ENCODE measurements at places on chromosomes 5 and 9. TPM values are rescaled to one million over a fixed set of nuclear protein-coding genes. Genes with fewer than 3 reads are reported as not detected.

The CAPSL gene
- not detected for total RNA-seq

DNA sequence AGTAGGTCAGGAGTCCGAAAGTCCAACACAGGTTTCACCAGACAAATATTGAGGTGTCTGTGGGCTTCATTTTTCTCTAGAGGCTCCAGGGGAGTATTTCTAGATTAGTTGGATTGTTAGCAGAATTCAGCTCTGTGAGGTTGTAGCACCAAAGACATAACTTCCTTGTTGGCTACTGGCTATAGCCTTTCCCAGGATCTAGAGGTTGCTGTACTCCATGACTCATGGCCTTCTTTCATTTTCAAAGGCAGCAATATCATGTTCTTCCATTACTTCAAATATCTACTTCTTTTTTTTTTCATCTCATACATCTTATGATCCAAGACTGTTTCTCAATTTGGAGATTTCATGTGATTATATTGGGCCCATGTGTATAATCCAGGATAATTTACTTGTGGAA lies 404.0 kb upstream of the FAM174A start:
- no peaks in the 10 kb centered on the region for H3K27me3 ChIP-seq
- H3K36me3 ChIP-seq = no peaks in the 10 kb centered on the region
- H3K4me1 ChIP-seq = no peaks in the 10 kb centered on the region
- H3K4me3 ChIP-seq = no peak overlapping the region

DNA sequence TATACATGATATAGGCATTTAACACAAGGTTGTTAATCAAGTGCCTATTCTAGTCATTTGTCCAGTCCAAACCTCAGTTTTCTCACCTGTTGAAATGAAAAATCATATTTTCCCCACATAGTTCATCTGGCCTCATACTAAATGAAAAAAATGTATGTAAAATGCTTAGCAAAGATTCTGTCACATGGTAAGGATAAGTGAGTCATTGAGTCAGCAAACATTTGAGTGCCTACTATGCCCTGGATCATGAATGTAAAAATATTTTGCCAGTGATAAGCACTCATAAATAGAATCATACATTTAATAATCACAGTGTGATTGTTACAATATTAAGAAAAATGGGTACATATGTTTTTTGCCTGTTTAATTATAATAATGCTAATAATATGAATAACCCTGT lies 181.2 kb upstream of the PAPPA start:
- no peak overlapping the region for H3K27ac ChIP-seq
- H3K36me3 ChIP-seq = no peaks in the 10 kb centered on the region

DNA sequence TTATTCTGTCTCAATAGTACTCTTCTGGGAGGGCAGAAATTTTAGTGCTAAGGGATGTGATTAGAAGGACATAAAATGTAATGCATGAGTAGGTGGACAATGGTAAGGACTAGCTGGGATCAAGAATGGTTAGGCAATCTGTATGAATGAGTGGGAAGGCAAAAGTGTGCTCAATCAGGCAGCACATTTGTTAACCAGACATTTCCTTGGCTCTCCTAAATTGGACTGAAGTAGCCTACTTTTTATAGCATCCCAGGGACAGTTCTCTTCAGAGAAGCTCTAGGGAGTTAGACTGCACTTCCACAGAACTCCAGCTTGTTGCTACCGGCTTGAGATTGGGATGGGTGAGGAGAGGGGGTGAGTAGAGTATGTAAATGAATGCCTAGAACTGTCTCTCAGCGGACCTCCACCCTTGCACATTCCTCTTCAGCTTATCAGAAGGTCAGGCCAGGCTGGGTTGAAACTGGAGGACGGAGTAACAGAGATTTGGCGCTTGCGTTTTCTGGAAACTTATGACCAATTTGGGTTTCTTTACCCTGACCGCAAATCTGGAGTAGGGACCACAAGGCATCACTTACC lies 19.0 kb upstream of the ARL14EPL start:
- H3K4me3 ChIP-seq = no peak overlapping the region
- no peaks in the 10 kb centered on the region for H3K36me3 ChIP-seq
- DNase-seq = no peak
- H3K27me3 ChIP-seq = peaks cover 10% of the 10 kb centered on the region

DNA sequence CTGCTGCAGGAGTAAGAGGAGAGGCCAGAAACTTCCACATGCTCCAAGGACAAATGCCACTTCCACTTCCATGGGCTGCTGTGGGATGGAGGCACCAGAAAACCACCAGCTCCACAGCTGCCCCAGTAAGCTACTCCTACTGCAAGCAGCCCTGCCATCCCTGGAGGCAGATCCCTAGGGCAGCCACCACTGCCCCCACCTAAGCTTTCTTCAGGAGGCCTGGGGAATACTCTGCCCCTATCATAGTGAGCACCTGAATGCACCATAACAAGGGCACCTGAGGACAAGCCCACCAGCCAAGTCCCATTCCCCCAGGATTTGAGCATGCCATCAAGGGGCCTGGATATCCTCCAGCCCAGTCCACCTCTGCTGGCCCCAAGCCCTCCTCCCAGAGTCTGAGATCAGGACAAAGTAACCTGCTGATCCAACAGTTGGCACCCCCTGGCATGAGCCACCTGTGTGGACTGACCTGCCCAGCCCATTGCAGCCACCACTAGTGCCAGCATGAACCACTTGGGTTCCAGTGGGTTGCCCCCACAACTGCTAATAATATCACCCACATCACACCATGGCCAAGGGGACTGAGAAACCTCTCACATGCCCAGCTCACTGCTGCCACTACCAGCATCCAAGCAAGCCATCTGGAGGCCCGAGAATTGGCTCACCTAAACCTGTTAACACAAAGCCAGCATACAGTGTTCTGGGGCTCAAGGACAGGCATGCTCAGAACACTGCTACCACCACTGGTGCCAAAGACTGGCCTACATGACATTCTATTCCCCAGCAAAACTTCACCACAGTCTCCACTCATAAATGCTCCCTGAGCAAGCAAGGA lies 480.1 kb downstream of the CDH12 start:
- no peaks in the 10 kb centered on the region for H3K4me1 ChIP-seq
- no peaks in the 10 kb centered on the region for H3K27me3 ChIP-seq
- no peak for DNase-seq
- H3K4me3 ChIP-seq = no peak overlapping the region
- H3K36me3 ChIP-seq = no peaks in the 10 kb centered on the region
- H3K27ac ChIP-seq = no peak overlapping the region

DNA sequence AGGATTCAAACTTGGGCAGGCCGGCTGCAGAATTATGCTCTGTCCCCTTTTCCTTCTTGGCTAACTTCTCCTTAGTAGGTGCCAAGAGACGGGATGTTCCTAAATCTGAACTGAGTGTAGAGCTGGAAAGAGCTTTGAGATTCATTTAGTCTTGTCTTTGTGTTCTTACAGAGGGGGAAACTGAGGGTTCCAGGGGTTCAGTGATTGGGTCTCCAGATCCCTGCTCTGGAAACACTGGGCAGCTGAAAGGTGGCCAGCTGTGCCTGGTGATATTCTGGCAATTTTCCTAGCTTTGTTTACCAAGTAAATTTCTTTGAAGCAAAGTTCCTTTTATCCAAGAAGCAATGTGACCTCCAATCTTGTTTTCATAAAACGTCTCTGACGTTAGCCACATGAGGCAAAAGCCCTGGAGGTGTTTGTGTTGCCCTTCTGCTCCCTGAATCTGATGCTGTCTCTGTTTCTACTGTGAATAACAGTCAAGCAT lies 288.7 kb downstream of the ZSWIM6 start:
- H3K27ac ChIP-seq = no peak overlapping the region
- DNase-seq = no peak
- H3K4me1 ChIP-seq = no peaks in the 10 kb centered on the region
- H3K4me3 ChIP-seq = no peak overlapping the region

DNA sequence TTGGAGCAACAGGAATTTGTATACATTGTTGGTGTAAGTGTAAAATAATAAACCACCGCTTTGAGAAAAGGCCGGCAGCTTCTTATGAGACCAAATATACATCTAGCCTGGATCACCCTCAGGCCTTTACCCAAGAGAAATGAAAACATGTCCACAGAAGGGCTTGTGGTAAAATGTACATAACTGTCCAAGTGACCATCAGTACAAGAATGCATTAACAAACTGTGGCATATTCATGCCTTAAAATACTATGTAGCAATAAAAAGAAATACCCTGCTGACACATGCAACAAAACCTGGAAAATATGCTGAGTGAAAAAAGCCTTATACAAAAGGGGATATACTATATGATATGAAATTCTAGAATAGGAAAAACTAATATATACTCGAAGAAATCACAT lies 311.9 kb upstream of the TRPC7 start:
- no peaks in the 10 kb centered on the region for H3K4me1 ChIP-seq
- H3K27ac ChIP-seq = no peak overlapping the region
- H3K27me3 ChIP-seq = no peaks in the 10 kb centered on the region
- H3K36me3 ChIP-seq = no peaks in the 10 kb centered on the region
- H3K4me3 ChIP-seq = no peak overlapping the region

- no peak for DNase-seq
- peaks cover 39% of the 10 kb centered on the region for H3K4me1 ChIP-seq
- peak overlapping the region; percentile 96 for H3K4me3 ChIP-seq
- H3K27ac ChIP-seq = peak overlapping the region; percentile 97
Measured at GRCh38 chr9:92324431-92324830, 719 bp downstream of the NOL8 start.

- DNase-seq = no peak
- peaks cover 2% of the 10 kb centered on the region for H3K36me3 ChIP-seq
- H3K27ac ChIP-seq = no peak overlapping the region
- peaks cover 69% of the 10 kb centered on the region for H3K4me1 ChIP-seq
- H3K27me3 ChIP-seq = no peaks in the 10 kb centered on the region
Measured at GRCh38 chr9:70408393-70409040, 5.9 kb downstream of the KLF9 start.

The PCDHB7 gene
- not detected for total RNA-seq

The PKD2L2 gene
- not detected for total RNA-seq
